Activated naive CD4-positive, alpha-beta T cell treated with anti-CD3 and anti-CD28 coated beads, Interleukin-2, amount 10 ng/mL, durations not matched to agents 7 days and 5 days (primary cell): ENCODE measurements at places on chromosomes 4 and X.

DNA sequence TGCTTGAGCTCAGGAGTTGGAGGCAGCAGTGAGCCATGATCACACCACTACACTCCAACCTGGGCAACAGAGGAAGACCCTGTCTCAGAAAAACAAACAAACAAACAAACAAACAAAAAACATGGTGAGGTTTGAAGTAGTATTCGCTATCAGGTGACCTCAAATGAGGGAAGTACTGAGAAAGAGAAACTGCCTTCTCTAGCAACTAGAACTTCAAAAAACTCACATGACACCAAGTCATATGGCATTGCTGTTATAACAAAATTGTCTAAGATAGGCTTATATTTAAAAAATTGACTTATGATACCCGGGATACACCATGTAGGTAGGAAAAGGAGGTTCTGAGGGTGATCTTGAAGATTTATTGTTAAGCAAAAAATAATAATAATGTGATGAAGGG, 10.3 kb downstream of the MPP1 start:
- no peak for DNase-seq

- no peak for DNase-seq
These were observed 68.0 kb downstream of the NFKB1 start for GRCh38 chr4:102569200-102569599.

- no peak for DNase-seq
These were observed 380.6 kb downstream of the MAPK10 start for GRCh38 chr4:85979276-85979675.

GRCh38 chrX:153780678-153781427, at the start of gene SRPK3:
Gene SRPK3, plus strand, starts transcription at chrX:153781041. Its CDS starts 46 bp downstream, at chrX:153781087.
- no peak for DNase-seq

DNA sequence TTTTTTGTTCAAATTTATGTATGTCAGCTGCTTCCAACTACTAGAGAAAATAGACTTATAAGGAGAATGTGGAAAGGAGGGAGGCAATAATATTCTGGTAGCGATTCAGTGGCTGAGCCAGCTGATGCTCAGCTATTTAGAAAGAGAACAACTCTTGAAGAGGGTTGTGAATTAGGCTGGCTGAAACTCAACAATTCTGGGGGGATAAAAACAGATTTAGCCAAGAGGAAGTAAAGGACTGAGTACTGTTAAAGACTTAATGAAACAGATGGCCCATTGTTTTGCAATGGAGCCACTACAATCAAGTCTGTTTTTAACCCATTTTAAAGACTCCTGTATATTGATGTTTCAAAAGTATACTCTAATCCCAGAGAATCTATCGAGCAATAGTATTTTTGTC, 1058.9 kb downstream of the C4orf33 start:
- no peak for DNase-seq

DNA sequence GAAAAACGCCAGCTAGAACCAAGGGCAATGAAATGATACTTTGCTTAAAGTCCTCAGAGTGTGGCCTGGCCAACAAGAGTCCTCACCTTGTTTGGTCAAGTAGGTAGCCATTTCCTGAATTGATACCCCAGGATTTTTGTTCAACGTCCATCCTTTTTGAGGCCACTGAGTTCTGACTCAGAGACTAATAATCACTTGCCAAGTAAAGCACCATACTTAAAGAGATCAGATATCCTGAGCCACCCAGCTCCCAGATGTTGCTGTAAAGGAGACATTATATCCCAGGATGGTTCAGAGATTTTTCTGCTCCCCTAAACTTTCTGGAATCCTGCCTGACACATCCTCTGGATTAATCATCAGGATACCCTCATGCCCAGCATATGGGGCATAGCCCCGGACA, 190.9 kb downstream of the RAP1GDS1 start:
- DNase-seq: no peak

DNA sequence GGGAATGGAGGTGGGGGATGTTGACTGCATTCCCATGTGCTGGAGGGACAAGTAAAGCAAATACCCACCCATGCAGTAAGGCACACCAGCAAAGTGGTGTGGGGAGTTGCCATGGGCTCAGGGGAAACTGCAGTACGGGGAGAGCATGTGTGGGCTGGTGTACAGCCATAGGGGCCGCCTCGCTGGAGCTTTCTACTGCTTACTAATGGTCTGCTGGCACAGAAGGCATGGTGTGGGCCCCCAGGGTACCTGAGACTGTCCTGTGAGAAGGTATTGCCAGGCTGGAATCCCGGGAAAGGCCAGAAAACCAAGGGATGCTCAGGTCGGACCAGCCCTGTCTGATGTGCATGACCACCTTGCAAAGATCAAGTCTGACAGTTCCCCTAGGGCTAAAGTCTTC, 199.1 kb downstream of the ARHGEF9 start:
- DNase-seq: no peak

- no peak for DNase-seq
These were observed 36.4 kb downstream of the QDPR start for GRCh38 chr4:17475481-17475880.
